Natural killer cell (primary cell): ENCODE measurements at places on chromosomes 5 and 9. TPM values are rescaled to one million over a fixed set of nuclear protein-coding genes. Genes with fewer than 3 reads are reported as not detected.

DNA sequence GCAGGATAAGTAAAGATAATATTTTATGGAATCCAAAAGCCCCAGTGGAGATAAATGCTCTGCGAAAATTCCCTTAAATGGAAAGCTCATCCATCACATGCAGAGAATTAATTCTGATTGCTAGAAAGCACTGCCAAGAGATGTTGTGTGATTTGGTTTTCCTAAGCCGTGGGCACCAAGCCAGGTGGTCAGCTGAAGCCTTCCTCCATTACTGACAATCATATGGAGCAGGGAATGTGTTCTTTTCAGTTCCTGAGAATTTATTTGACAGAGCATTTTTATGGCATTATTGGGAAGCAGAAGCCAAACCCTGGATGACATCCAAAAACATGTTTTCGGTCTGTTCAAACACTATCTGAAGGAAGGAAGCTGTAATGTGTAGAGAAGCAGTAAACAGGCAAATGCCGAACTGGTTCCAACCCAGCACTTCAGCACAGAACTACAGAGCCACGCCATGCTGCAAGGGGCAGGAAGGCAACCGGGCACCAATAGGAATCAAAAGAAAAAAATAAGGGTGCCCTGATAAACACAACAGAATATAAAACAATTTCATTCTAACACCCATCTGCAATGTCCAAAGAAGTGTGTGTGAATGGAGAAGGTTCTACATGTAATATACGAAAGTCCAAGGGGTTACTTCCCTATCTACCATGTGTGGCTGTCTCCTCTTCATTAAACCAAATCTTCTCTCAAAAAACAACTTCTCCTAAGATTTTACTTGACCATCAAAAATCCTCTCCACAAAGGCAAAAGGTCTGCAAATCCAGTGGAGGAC, 12.3 kb downstream of the ARSB start:
- H3K36me3 ChIP-seq = no peaks in the 10 kb centered on the region
- H3K27me3 ChIP-seq = no peaks in the 10 kb centered on the region
- no peak overlapping the region for H3K27ac ChIP-seq
- no peak overlapping the region for H3K4me3 ChIP-seq

Gene CFAP77
- not detected for total RNA-seq

Gene ANKRD31
- total RNA-seq = 0.09 TPM

Gene GFI1B
- 2.8 TPM for total RNA-seq

- H3K4me1 ChIP-seq = no peaks in the 10 kb centered on the region
- H3K27me3 ChIP-seq = no peaks in the 10 kb centered on the region
- no peak overlapping the region for H3K4me3 ChIP-seq
- H3K27ac ChIP-seq = no peak overlapping the region
Observed at GRCh38 chr9:68447611-68448010, 91.2 kb downstream of the PGM5 start.

DNA sequence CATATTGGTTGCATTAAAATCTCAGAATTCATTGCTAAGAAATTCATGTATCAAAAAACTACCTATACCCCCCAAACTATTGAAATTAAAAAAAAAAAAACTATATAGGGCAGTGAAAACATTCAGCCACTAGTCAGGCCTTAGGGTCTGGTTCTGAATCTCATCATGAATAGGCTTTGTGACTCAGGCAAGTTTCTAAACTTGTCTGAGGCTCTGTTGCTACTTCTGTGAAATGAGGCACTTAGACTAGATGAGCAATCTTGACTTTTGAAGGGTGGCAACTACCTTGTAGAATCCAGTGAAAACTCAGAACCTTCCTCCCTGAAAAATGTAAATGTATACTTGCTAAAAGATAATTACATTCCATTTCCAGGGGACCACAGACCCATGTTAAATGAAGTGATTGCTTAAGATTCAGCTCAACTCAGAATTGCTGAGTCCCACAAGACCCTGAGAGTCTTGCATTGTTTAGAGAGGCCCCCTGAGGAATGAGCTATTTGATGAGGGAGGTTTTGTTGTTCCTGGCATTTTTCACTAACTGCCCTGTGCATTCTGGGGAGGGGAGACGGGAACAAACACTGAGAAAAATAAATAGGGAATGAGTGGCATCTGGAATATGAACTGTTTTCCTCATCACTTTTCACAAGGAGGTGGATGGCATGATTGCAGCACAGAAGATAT, 29.5 kb downstream of the RAI14 start:
- no peaks in the 10 kb centered on the region for H3K36me3 ChIP-seq
- H3K4me3 ChIP-seq = no peak overlapping the region
- no peak overlapping the region for H3K27ac ChIP-seq

DNA sequence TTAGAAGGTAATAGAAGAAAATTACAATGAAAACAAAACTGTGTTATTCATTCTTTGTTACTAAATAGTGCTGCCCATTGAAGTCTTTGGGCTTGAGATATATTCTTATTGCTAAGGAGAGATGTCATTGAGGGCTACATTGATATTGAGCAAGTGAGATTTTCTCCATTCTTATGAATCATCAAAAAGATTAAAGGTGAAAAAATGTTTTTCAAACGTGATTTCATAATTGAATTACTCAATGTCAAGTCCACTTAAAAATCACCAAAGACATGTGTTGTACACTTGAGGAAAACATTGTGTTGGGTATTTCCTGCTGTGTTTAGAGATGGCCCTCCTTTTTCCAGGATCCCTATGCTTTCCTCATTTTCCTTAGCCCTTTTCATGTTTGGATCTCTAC, 448.1 kb downstream of the NFIB start:
- no peak for DNase-seq
- H3K36me3 ChIP-seq = no peaks in the 10 kb centered on the region
- no peak overlapping the region for H3K4me3 ChIP-seq
- H3K4me1 ChIP-seq = no peaks in the 10 kb centered on the region
- H3K27ac ChIP-seq = no peak overlapping the region
- no peaks in the 10 kb centered on the region for H3K27me3 ChIP-seq

DNA sequence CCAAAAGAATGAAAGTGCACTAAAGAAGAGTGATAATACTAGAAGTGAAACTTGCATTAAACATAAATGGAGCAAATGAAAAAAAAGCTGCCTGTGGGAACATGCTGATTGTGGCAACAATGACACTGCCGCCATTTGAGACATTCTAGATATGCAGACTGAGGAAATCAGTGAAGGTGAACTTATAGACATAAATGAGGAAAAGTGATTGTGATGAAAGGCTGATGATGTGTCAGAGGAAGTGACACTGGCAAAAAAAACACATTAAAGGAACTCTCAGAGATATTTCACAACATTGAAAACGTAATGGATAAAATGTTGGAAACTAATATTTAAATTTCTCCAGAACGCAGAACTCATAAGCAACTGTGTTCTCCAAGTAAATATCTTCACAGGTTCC, 1.2 kb downstream of the ERCC8 start:
- H3K36me3 ChIP-seq = no peaks in the 10 kb centered on the region
- H3K27me3 ChIP-seq = no peaks in the 10 kb centered on the region
- DNase-seq = no peak
- H3K4me1 ChIP-seq = peaks cover 12% of the 10 kb centered on the region
- no peak overlapping the region for H3K27ac ChIP-seq

DNA sequence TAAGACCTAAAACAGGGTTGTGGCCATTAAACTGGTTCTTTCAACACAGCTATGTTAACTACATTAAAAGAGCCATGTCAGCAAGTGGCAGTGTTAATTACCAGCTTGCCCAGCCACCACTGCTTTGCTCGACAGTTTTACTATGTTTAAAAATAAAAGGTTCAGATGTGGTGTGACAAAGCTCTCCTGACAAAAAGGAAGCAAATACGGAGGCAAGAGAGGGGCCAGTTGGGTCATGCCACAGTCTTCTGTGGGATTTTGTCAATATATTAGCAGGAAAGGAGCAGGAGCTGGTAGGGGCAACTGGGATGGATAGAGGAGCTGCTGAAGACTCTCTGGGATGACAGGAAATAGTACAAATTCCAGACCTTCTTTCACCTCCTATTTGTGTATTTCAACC, 113.5 kb upstream of the PCA3 start:
- H3K27me3 ChIP-seq = no peaks in the 10 kb centered on the region
- H3K36me3 ChIP-seq = no peaks in the 10 kb centered on the region
- peaks cover 16% of the 10 kb centered on the region for H3K4me1 ChIP-seq
- DNase-seq = no peak
- peak overlapping the region; percentile 51 for H3K27ac ChIP-seq
- peak overlapping the region; percentile 27 for H3K4me3 ChIP-seq

Gene NOXA1
- total RNA-seq = 4.7 TPM

DNA sequence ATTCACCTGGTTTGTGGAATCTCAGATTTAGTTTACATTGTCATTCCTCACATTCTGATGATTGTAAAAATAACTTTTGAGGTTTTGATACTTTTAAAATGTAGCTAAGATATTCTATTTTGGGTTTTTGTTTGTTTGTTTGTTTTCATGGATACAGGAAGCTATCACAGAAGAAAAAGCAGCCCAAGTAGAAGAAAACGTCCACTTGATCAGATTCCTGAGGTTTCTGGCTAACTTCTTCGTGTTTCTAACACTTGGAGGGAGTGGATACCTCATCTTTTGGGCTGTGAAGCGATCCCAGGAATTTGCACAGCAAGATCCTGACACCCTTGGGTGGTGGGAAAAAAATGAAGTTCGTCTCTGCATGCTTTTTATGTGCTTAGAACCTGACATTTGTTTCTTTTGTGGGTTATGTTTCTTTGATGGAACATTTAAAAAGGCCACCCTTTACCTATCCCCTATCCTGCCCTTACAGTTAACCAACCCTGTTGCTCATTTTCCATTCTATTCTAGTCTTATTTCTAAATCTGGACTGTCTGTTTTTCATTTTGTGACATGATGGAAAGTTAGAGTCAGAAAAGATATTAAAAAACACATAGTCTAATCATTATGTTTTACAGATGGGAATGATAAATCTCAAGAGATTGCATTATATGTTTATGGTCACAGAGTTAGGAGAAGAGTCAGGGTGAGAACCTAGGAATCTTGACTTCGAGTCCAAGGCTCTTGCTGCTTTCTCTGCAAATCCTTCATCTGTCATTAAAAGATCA, 163.7 kb downstream of the ALDH1A1 start:
- H3K27me3 ChIP-seq = no peaks in the 10 kb centered on the region
- H3K36me3 ChIP-seq = no peaks in the 10 kb centered on the region
- H3K4me3 ChIP-seq = no peak overlapping the region
- no peak for DNase-seq
- H3K4me1 ChIP-seq = no peaks in the 10 kb centered on the region

Gene PCDHGB6
- 2.1 TPM for total RNA-seq

DNA sequence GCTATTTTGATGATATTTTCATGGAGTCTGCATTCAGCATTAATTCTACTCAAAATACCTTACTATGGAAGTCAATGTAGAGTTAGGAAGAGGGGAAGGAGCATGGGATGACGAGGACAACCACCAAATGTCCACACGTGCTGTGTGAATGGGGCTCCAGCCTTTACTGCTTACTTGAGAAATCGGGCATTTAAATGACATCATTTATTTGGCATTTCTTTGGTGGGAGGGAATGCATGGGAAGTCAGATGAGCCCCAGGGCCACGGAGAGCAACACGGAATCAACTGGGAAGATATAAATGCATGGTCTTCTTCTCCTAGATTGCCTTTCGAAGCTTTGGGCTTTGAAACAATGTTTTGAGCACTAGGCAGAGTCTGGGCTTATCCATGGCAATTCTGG, 458.5 kb upstream of the KLF4 start:
- no peaks in the 10 kb centered on the region for H3K27me3 ChIP-seq
- no peaks in the 10 kb centered on the region for H3K4me1 ChIP-seq
- H3K27ac ChIP-seq = no peak overlapping the region
- H3K4me3 ChIP-seq = no peak overlapping the region
- no peak for DNase-seq

GRCh38 chr5:154478224-154478565, at the start of gene HAND1:
TSS of gene HAND1 (minus strand) at chr5:154478227. CDS start at chr5:154478008, 219 bp downstream.
- no peak within 1 kb of the TSS for H3K27ac ChIP-seq
- H3K4me3 ChIP-seq = no peak within 1 kb of the TSS
- H3K4me1 ChIP-seq = peaks cover 54% of the 10 kb centered on the region
- no peak for DNase-seq
- H3K36me3 ChIP-seq = no peaks in the 10 kb centered on the region
- H3K27me3 ChIP-seq = peaks cover 91% of the 10 kb centered on the region

DNA sequence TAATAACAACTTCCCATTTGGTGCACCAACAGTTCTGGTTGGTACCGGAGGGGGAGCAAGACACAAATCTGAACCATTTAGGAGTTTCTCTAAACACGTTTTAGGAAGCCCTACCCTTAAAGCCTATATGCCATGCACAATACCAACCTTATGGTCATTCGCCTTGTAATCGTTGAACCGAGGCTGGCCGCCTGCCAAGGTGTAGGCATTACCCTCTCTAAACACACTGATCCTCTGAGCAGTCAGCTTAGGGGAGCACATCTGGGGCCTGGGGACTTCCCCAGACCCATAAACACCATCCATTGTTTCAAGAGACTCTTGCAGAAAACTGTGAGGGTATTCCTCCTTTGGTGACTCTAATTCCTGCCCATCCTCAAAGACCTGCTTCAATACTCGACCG, 328 bp downstream of the GRXCR2 start:
- no peak for DNase-seq
- no peaks in the 10 kb centered on the region for H3K4me1 ChIP-seq
- H3K27me3 ChIP-seq = no peaks in the 10 kb centered on the region
- H3K27ac ChIP-seq = no peak overlapping the region
- no peak overlapping the region for H3K4me3 ChIP-seq

- no peak overlapping the region for H3K4me3 ChIP-seq
- no peaks in the 10 kb centered on the region for H3K27me3 ChIP-seq
- H3K36me3 ChIP-seq = no peaks in the 10 kb centered on the region
Observed at GRCh38 chr9:72997387-72997995, 44.6 kb upstream of the ALDH1A1 start.

Gene KLHL3
- total RNA-seq = 11.2 TPM

DNA sequence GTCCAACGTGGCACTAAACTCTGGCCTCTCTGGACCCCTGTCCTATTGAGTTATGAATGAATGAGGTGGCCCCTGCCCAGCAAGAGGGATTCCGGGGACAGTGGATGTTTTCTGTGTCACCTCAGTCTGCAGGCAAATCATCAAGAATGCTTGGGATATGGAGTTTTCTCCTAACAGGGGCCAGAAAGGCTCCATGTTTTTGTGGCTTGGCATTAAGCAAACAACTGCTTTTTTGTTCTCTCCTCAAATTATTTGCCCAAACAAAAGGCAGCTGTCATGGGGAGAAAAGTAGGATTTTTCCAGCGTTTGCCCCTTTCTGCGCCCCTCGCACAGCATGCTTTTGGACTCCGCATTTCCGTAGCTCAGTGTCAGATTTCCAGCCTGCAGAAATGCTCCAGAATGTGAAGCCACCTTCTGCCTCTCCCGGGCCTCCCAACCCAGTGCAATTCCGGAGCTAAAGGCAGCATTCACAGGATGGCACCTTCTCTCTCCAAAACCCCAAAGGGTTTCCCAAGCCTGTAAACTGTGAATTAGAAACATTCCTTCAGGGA, 553.3 kb downstream of the CCDC171 start:
- no peak overlapping the region for H3K4me3 ChIP-seq
- H3K27ac ChIP-seq = no peak overlapping the region
- no peaks in the 10 kb centered on the region for H3K27me3 ChIP-seq
- DNase-seq = no peak
- no peaks in the 10 kb centered on the region for H3K36me3 ChIP-seq

DNA sequence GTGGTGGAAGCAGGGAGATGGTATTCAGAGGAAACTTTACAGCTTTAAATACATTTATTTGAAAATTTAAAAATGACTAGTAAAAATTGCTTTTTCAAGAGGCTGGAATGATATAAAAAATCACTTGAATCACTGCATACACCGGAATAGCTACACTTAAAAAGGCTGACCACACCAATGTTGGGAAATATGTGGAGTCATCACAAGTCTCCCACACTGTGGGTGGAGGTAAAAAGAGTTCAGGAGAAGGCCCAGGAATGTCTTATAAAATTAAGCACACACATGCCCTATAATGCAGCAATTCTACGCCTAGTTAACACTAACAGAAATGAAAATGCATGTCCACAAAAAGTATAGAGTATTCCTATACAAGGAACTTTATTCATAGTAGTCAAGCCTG, 198.1 kb downstream of the ROR2 start:
- H3K27me3 ChIP-seq = no peaks in the 10 kb centered on the region
- no peak overlapping the region for H3K27ac ChIP-seq
- H3K4me1 ChIP-seq = no peaks in the 10 kb centered on the region
- H3K36me3 ChIP-seq = no peaks in the 10 kb centered on the region
- no peak for DNase-seq
- no peak overlapping the region for H3K4me3 ChIP-seq
